ENCODE measurements at places on chromosomes 2 and 18. TPM values are rescaled to one million over a fixed set of nuclear protein-coding genes. Genes with fewer than 3 reads are reported as not detected.

DNA sequence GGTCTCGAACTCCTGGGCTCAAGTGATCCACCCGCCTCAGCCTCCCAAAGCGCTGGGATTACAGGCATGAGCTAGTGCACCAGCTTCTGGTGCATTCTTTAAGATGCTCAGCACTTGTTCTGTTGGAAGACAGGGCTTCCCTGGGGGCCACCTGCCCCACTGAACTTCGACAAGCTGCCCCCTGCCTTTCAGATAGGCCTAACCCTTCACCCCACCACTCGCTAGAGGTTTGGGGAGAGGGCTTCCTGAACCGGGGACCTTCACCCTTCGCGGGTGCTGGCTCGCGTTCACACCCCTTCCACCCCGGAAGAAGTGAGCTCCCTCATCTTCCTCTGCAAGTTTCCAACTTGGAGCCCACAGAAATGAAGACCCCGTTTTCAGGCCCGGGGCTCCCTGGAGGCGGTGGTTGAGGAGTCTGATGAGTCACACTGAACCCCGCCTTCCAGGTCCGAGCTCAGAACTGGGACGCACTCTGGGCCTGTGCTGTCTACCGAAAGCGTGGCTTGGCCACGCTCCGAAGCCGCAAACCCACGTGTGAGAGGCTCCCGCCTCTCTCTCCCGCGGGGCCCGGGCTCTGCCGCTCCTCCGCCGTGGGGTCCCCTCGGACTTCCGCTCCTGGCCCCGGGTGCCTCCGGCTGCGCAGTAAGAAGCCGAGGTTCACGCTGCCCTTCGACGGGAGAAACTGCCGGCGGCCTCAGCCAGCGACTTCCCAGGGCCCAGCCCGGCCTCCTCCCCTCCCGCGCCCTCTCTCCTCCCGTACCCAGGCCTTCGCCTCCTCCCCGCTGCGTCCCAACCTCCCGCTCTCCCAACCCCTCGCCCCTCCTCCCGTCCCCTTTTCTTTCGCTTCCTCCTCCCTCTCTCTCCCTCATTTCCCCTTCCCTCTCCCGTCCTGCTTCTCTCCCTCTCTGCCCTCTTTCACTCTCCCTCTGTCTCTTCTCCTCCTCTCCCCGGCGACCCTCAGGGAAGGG lies 47.5 kb upstream of the SP3 start:
- DNase-seq, result peak; percentile 31
- no peak overlapping the region for H3K27ac ChIP-seq
- no peaks in the 10 kb centered on the region for H3K27me3 ChIP-seq
- H3K36me3 ChIP-seq, result no peaks in the 10 kb centered on the region
- peaks cover 12% of the 10 kb centered on the region for H3K4me1 ChIP-seq
- peak overlapping the region; percentile 13 for H3K4me3 ChIP-seq

DNA sequence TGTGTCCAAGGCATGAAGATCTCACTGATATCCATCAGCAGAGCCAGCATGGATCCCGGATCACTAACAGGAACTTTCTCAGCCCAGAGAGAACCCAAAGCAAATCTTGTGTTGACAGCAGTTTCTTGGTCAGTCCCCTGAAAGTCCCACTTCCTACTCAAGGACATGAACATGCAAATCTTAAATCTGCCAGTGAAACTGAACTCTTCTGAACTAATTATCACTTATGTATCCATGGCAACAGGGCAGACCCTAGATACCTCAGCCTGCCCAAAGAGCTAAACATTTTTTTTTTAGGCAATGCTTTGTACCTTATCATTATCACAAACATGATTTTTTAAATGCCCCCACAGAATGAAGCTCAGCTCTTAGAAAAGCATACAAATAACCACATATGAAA lies 127.8 kb upstream of the DDX18 start:
- no peaks in the 10 kb centered on the region for H3K27me3 ChIP-seq
- no peak overlapping the region for H3K4me3 ChIP-seq
- no peaks in the 10 kb centered on the region for H3K36me3 ChIP-seq
- no peak for DNase-seq
- H3K27ac ChIP-seq, result no peak overlapping the region

DNA sequence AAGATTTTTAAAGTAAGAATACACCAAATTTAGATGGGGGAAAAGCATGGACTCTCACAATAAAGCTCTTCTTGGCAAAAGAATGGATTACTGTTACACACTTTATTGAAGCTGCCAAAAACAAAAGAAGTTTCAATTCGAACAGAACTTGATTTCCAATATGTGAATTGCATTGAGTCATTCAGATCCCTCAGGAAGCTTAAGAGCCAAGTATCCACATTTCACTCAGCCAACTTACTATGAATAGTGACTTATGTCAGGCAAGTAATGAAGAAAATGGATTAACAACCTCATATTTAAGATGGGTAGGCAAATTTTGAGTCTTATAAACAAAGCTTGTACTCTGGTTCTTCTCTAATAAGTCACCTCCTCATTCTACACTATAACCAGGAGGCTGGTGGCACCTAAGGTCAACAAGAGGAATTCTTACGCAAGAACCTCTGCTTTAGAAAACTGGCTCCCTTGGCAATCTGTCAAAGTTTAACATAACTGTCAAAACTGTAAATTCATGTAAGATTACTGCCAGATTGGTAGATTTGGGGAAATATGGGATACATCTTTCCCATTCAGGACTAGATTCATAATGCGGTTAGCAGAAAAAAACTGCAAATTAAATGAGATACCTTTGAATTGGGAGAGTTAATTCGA lies 6.0 kb downstream of the HADHA start:
- DNase-seq, result no peak
- peaks cover 9% of the 10 kb centered on the region for H3K4me1 ChIP-seq
- H3K27me3 ChIP-seq, result no peaks in the 10 kb centered on the region
- peaks cover 5% of the 10 kb centered on the region for H3K36me3 ChIP-seq
- H3K4me3 ChIP-seq, result no peak overlapping the region

DNA sequence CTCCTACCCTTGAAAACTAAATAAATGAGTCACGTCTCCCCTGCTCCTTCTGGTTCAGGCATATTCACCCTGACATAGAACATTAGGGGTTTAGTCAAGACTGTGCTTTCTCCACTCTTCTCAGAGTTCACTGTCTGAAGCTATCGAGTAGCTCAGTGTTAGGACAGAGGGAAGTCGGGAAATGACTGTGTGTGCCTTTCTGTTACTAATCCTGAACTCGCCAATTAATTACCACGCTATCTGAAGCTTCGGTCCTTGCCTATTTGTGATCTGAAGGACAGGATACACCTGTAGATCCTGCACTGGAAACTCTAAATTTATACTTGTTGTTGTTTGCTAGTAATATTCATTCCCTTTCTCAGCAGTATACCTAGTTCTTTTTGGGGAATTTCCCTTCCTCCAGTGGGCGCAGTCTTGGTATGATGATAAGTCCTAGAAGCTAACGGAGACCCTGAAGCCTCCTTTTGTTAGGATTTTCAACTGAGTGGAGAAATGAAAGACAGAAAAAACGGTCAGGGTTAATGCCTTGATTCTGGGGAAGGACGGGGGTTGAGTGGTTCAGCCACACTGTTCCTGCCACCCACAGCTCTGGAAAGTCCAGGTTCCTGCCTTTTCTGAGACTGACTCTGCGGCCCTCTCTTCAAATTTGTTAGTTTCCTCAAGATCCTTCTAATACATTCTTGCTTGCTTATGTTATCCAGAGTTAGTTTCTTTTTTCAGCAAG lies 218.0 kb downstream of the DLGAP1 start:
- H3K4me1 ChIP-seq, result no peaks in the 10 kb centered on the region
- H3K36me3 ChIP-seq, result no peaks in the 10 kb centered on the region
- no peaks in the 10 kb centered on the region for H3K27me3 ChIP-seq
- H3K27ac ChIP-seq, result no peak overlapping the region

Gene COL4A4
- total RNA-seq, result not detected

Gene MTHFD2
- total RNA-seq, result 83.2 TPM

Gene MPP4
- 7.6 TPM for total RNA-seq

GRCh38 chr2:241863536-241863954 lies 4.9 kb upstream of the PDCD1 start:
- H3K4me3 ChIP-seq, result no peak overlapping the region
- H3K27ac ChIP-seq, result no peak overlapping the region
- DNase-seq, result no peak
- no peaks in the 10 kb centered on the region for H3K4me1 ChIP-seq
